Lower leg skin (tissue), 4 donors: ENCODE measurements at places on chromosomes 12 and 14. TPM values are rescaled to one million over a fixed set of nuclear protein-coding genes. Genes with fewer than 3 reads are reported as not detected.

GRCh38 chr14:105102893-105103292 is 37.7 kb upstream of the GPR132 start:
- DNase-seq: no peak

DNA sequence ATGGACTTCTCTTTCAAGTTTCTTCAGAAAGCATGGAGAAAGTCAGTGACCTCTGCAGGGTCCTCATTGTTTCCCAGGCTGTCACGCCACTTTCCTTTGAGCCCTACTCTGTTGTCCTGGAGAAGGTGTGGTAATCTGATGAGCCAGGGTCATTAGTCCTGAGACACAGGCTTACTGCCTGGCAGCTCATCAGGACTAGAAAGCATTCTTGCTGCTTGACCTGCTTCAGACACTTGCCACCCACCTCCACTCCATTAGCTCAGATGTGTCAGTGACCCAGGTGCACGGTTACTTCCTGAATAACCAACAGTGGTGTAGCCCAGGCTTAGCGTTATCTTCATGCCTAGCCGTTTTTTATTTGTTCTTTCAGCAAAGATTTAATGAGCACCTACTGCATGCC is 93.9 kb downstream of the FGD4 start:
- DNase-seq: no peak

DNA sequence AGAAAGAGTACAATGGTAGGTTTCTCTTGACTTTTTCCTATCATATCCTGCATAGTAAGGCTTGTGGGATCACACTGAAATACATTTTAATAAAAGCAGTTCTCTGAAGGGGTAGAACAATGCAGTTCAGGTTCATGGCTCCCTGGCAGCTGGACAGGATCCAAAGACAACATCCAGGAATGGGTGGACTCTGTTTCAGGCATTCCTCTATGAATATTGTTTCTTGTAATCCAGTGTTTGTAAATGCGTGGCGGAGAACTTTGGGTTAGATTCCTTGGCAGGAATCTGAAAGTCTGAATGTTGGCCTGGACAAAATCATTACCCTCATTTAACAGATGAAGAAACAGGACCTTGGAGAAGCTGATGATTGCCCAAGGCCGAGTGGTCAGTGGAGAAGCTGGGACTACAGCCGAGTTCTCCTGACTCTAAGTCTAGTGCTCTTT is 43.5 kb downstream of the SYNE2 start:
- no peak for DNase-seq

GRCh38 chr14:100871234-100872186 is 32.0 kb downstream of the RTL1 start:
- DNase-seq: peak; percentile 73

DNA sequence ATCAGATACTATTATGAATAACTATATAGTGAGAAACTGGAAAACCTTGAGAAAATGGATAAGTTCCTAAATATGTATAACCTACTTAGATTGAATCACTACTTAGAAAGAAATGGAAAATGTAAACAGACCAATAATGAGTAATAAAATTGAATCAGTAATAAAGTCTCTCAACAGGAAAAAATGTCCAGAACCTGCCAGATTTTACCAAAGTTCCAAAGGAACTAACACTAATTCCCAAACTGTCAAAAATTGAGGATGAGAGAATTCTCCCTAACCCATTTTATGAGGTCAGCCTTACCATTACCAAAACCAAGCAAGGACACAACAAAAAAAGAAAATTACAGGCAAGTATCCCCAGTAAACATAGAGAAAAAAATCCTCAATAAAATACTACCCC is 272.0 kb downstream of the RPAP3 start:
- no peak for DNase-seq

- DNase-seq: no peak
Observed at GRCh38 chr14:51253880-51254279, 13.8 kb downstream of the TMX1 start.

The SYNE2 gene
- total RNA-seq: 224 TPM
